T-helper 2 cell treated with Interferon-gamma antibody and Interleukin-4, amounts not matched to agents 100 ng/mL and 5 ng/mL, for 36 hours (primary cell): ENCODE measurements at places on chromosomes 2 and 18. TPM values are rescaled to one million over a fixed set of nuclear protein-coding genes. Genes with fewer than 3 reads are reported as not detected.

CD302 gene
- total RNA-seq, result 0.27 and 0.34 TPM in 2 replicates

IL1F10 gene
- total RNA-seq, result not detected in 2 replicates

USP40 gene
- total RNA-seq, result 11.0 TPM in 2 replicates

PLEKHM3 gene
- total RNA-seq, result 5.7 and 6.1 TPM in 2 replicates

IHH gene
- 0.20 TPM in 1 of 2 replicates, not detected in the other for total RNA-seq

RFTN2 gene
- not detected in 2 replicates for total RNA-seq

IL36A gene
- total RNA-seq, result 0.25 TPM in 1 of 2 replicates, not detected in the other

EVA1A gene
- not detected in 2 replicates for total RNA-seq

KCNE4 gene
- not detected in 2 replicates for total RNA-seq

ICA1L gene
- 6.1 and 6.2 TPM in 2 replicates for total RNA-seq

SLC16A14 gene
- total RNA-seq, result 1.5 and 1.7 TPM in 2 replicates

INO80D gene
- total RNA-seq, result 29.1 and 29.5 TPM in 2 replicates

WIPF1 gene
- total RNA-seq, result 372 and 373 TPM in 2 replicates

REL gene
- total RNA-seq, result 18.2 TPM in 2 replicates
